ENCODE measurements at places on chromosomes 12 and 14. TPM values are rescaled to one million over a fixed set of nuclear protein-coding genes. Genes with fewer than 3 reads are reported as not detected.

FIGNL2 gene
- total RNA-seq, result 1.3 TPM

C12orf60 gene
- total RNA-seq, result 0.20 TPM

SLC2A3 gene
- 262 TPM for total RNA-seq

EIF2S3B gene
- total RNA-seq, result not detected

ITPK1 gene
- total RNA-seq, result 95.5 TPM

FAM186B gene
- total RNA-seq, result 0.44 TPM

DENND5B gene
- total RNA-seq, result 22.6 TPM

C12orf54 gene
- total RNA-seq, result 1.3 TPM

NPFF gene
- not detected for total RNA-seq

MYO1H gene
- 0.20 TPM for total RNA-seq

CBLN3 gene
- total RNA-seq, result 2.1 TPM

CLEC6A gene
- not detected for total RNA-seq

TAS2R8 gene
- not detected for total RNA-seq

TESPA1 gene
- total RNA-seq, result not detected

PTCSC3 gene
- not detected for total RNA-seq

CD163 gene
- total RNA-seq, result 192 TPM

PPP1R1A gene
- total RNA-seq, result 52.5 TPM

HOXC5 gene
- total RNA-seq, result 2.7 TPM

TTC6 gene
- not detected for total RNA-seq

TEX52 gene
- total RNA-seq, result not detected

TMEM52B gene
- not detected for total RNA-seq

KRT78 gene
- not detected for total RNA-seq

ANKS1B gene
- 38.4 TPM for total RNA-seq

PLEKHD1 gene
- not detected for total RNA-seq

SLC17A8 gene
- not detected for total RNA-seq

ADCY4 gene
- 68.1 TPM for total RNA-seq

FBXW8 gene
- 27.8 TPM for total RNA-seq

SERPINA5 gene
- total RNA-seq, result 6.5 TPM

WNT1 gene
- not detected for total RNA-seq

B4GALNT3 gene
- total RNA-seq, result 9.6 TPM

TRIAP1 gene
- total RNA-seq, result 8.8 TPM

CEP170B gene
- total RNA-seq, result 11.5 TPM

SLC2A13 gene
- total RNA-seq, result 35.1 TPM

RDH12 gene
- not detected for total RNA-seq

TDRD9 gene
- total RNA-seq, result under 0.01 TPM

USP5 gene
- total RNA-seq, result 63.9 TPM

KRT83 gene
- total RNA-seq, result not detected

CCDC197 gene
- total RNA-seq, result not detected

ADAM20 gene
- total RNA-seq, result 2.3 TPM

SCNN1A gene
- total RNA-seq, result 15.9 TPM
